Fibroblast of the aortic adventitia (primary cell): ENCODE measurements at places on chromosomes 3 and 15.

- no peak for DNase-seq
Observed at GRCh38 chr3:133899311-133899710, 3.6 kb upstream of the RAB6B start.

- no peak for DNase-seq
Observed at GRCh38 chr3:71942432-71943187, 157.7 kb upstream of the PROK2 start.

DNA sequence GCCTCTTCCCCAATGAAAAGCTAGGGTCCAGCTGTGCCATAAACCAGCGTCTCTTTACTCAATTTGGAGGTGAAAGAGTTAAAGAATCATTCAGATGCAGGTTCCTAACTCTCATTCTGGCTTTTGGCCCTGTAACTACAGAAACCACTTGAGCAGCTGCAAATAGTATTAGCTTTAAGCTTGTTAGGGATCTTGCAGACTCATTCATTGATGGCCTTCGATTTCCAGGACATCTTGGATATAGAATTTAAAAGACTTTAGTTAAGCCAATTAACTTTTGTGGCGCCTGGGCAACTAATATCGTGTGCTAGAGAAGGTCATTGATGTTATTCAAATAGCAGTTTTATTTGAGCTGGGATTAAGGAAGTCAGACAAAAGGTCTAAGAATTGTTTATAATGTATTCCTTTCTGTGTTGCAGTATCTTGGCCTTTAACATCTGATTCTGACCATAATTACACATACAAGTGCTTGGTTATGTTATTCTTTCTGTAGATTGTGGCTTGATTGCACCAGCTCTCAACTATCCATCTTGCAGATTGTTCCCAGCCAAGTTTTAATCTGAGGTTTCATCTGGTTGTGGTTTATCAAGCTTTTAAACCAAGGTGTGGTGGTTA is 185.3 kb downstream of the CACNA2D3 start:
- DNase-seq = no peak

DNA sequence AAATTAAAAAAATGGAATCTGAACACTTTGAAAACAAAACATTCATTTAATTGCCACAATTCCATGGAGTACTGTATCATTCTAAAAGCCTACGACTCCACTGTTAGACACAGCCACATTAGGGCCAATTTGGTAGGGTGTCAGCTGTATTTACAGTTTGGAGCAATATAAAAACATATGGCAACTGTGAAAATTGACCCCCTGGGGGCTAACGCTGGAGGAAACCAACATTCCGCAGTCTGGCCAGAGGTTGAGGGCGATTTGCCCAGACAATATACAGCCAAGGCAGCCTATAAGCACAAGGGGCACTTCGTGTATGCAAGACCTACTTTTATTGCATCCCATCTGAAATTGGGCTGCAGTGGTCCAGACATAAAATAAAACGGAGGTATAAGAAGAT is 476.5 kb upstream of the WNT5A start:
- DNase-seq = no peak

GRCh38 chr3:125050488-125051090 is 5.2 kb downstream of the HEG1 start:
- no peak for DNase-seq

- no peak for DNase-seq
Observed at GRCh38 chr3:126109880-126110235, 25.9 kb upstream of the SLC41A3 start.

DNA sequence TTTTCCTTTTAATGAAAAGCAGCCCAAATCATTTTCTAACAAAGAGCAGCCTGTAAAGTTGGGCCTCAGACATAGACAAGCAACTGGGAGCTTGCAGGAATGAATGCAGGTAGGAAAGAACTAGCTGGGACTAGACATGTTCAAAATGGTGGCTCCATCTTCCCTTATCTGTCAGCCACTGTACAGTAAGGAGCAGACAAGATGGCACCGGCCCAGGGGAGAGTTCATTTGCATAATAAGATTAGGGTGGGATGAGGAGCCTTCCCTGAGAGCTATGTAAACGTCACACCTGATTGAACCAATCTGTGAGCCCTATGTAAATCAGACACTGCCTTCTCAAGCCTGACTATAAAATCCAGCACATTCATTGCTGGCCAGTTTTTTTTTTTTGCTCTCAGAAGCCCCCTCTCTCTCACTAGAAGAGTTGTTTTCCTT is 59.7 kb upstream of the GK5 start:
- no peak for DNase-seq

GRCh38 chr3:179837374-179837773 is 184.5 kb downstream of the USP13 start:
- peak; percentile 20 for DNase-seq

DNA sequence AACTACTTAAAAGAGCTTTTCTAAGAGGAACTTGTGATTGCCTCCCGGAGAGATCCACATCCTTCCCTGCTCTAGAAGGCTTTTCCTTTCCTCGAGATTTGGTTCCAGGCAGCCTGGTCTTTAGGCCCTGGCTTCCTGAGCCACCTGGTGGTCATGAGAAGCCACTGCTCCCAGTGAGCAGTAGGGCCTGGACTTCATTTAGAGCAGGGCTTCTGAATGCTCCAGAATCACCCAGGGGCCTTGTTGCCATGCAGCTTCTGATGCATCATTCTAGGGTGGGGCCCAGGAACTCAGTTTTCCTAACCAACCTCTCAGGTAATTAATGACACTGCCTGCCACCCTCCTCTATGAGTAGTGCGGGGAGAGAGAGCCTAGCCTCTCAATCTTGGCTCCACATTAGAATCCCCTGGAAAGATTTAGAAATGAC is 29.6 kb downstream of the PSMD6 start:
- peak; percentile 83 for DNase-seq

DNA sequence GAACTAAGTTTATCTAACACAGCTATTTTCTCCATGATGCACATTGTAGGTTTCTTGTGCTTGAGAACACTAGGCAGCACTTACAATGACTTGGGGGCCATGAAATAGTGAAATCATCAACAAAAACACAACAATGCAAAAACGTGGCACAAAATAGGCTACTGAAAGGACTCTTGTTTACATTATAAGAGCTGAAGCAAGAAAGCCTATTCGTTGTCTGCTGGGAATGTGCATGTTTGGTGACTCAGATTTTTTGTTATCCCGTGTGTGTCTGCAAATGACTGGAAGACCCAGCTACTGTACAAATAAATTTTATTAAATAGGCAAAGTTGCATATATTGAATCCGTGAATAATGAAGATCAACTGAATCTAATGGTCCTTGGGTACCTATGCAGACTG is 85.0 kb downstream of the TCF12 start:
- peak; percentile 46 for DNase-seq

DNA sequence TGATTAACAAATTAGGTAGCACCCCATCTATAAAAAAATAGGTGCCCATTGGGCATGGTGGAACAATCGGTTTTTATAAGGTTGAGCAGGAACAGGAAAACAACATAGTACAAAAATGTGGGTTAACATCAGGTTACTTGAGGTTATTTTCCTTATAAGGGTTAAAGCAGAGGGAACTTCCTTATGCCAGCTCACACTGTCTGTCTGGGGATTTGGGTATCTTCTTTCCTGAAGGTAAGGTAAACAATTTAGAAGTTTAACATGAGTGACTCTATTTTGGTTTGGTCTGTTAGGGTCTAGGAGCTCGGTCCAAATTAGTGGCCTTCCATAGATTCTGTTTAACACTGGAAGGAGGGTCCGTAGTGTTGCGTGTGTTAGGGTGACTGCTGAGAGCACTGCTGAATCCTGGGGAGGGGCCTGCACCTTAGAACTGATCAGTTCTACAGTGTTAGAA is 14.7 kb downstream of the CHD2 start:
- no peak for DNase-seq

- peak; percentile 93 for DNase-seq
Observed at GRCh38 chr15:31554261-31554660, 227.6 kb downstream of the KLF13 start.

DNA sequence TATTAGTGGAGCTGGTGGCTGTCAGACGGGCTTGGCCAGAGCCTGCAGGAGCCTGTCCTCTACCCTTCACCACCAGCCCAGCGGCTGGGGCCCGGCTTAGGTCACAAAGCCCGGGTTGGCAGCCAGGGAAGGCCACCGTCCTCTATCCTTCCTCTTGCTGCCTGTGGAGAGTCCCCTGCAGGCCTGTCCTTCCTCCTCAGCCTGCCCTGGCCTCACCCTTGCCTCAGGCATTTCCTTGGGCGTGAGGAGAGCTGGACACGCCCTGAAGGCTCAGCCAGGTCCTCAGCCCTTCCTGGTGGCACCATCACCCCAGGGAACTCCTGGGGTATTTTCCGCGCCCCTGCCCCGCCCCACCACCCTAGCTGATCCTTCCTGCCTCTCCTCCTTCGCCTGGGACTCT is 7.7 kb downstream of the CHAC1 start:
- no peak for DNase-seq

DNA sequence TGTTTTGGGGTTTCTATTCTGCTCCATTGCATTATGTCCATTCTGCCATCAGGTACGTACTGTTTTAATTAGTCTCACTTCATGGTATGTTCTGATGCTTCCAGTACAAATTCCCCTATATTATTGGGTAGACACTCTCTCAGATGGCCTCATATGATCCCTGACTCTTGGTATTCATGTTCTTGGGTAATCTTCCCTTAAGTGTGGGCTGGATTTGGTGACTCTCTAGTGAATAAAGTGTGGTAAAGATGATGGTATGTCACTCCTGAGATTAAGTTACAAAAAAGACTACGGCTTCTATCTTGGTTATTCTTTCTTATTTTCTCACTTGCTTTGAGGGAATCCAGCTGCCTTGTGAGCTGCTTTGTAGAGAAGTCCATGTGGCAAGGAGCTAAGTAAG is 89.6 kb upstream of the TBC1D5 start:
- DNase-seq = no peak

GRCh38 chr3:167091226-167091625 is 288.9 kb downstream of the ZBBX start:
- DNase-seq = no peak

DNA sequence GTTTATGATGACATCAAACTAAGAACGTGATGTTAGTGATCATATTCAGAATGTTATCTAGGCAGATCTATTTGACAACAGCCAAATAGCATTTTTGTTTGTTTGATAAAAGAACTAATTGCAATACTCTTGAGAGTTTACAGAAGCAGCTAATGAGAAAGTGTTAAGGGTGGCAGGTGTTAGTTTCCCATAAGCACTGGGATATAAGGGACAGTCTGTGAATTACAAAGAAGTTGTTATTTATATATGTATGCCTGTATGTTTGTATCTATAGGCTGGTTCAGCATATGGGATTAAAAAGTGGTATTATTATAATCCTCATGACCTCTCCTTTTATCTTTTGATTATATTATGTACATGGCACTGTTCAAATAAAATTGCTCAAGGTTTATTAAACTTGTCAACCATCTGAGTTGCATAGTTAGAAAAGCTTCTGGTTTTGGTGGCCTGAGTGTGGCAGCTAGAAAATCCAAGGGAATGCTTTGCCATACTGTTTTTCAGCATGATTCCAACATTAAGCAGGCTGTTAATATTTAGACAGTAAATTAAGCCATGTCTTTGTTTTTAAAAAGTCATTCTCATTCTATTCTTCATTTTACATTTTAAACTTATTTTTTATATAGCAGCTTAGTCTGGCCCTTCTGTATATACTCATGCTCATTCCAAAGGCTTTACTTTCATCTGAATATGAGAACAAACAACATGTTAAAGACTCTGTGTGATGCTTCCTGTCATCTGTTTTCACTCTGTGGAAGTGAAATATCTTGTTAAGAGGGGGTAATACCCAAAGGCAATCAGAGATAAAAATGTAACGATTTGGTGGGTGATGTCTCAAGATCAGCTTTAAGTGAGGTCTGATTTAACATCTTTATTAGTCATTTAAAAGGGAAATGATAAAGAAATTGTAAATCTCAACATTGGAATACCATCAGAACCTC is 13.1 kb downstream of the ROBO2 start:
- no peak for DNase-seq

DNA sequence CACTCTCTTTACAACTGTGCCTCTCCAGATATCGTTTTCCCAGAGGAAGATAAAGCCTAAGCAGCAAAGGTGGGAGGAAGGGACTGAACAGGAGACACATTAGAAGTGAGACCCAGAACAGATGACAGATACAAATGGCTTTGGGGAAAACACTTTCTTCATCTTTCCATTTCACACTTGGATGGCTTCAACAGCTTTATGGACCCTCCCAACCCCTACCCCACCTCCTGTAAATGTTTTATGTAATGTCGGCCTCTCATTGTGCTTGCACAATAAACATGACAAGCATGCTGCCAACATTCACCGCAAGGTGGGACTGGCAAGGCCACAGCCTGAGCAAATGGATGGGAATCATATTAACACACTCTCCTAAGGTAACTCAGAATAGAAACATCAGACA is 1088.6 kb downstream of the TUSC7 start:
- DNase-seq = no peak

DNA sequence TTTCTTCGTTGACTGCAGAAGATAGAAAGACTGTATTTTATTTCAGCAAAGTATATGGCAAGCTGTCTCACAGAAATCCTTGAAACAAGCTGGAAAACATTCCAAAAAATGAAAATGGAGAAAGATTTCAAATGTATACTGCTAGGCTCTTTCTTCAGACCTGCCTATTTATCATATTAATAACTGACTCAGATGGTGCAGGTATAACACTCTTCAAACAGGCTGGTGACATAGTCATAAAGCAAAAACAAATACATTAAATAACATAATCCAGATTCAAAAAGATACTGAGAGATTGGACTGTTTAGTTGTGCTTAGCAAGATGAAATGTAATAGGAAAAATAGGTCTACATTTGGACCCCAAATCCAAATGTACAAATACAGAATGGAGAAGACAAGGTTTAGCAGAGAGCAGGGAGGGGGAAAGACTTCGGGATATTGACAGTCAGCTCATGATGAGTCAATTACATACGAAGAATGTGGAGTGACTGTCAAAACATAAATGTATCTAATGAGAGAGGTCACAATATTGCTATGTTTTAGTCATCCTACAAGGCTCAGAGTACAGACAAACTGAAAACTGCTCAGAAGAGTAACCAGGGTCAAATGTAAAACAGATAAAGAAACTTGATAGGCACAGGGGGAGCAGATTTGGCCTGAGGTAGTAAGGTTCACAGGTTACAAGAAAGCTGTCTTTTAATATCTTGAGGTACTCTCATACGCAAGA is 88.7 kb downstream of the DMXL2 start:
- DNase-seq = no peak

- peak; percentile 48 for DNase-seq
Observed at GRCh38 chr3:9903238-9903624, 583 bp downstream of the IL17RE start.

DNA sequence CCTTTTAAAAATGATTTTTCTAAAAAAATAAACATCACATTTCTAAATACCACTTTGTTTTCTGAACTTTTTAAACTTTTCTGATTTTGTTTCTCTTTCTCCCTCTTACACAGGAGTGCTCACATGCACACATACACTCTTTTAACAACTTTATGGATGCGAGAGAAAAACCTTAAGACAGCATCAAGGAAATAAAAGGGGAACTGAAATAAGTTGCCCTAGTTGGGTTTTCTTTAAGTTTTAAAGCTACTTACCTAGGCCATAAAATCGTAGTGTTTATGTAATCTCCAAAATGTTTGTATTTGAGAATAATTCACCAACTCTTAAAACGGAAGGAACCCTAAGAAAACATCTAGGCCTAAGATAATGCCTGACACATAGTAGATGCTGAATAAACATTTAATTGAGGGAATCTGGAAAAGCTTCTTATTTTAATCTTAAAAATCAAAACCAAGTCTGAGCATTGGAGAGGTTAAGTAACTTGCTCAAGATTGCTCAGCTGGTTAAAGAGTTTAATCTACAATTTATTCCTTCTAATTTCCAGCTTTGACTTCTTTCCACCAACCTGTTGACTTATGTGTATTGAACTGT is 1.2 kb upstream of the BBX start:
- no peak for DNase-seq
